ENCODE measurements at places on chromosomes 12 and 14.

GRCh38 chr12:49293056-49293956, 1.6 kb upstream of the PRPH start:
- DNase-seq, result no peak

- DNase-seq, result no peak
Measured at GRCh38 chr14:85319101-85319500, 210.8 kb upstream of the FLRT2 start.

GRCh38 chr14:58428118-58428683, 682 bp downstream of the KIAA0586 start:
- DNase-seq, result no peak

GRCh38 chr14:104304451-104305351, 166.3 kb downstream of the KIF26A start:
- no peak for DNase-seq

DNA sequence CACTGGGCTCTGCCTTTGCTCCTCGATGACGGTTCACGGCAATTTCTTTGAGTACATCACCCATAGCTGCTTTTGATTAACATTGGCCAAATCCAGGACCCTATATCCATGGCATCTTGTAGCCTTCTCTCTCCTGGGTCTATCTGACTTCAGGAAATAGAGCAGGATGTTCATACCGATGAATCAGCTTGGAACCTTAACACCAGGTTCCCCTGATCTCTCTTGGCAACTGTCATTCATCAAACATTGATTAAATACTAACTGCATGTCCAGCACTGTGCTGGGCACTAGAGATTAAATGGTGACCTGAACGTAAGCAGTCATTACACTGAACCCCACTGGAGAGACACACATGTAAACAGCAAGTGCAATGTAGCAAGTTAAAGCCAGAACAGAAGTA, 77.0 kb upstream of the MED13L start:
- DNase-seq, result no peak

DNA sequence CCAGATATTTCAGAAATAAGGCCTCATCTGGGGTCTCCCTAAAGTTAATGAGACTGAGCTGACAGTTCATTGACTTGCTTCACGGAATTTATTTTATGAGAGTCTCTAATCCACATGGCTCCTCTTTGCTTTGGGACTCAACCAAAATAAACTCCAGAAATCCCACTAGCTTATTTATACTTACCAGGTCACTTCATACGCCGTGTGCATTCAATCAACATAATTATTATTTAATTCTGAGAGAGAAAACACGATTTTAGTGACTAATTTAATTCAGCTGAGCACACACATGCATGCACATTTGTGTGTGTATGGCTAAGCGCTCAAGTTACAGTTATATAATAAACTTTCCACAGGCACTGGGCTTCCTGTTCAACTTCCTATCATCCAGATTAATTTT, 333.4 kb upstream of the CCDC196 start:
- no peak for DNase-seq

All from CD4-positive, alpha-beta T cell (primary cell).